ENCODE measurements at places on chromosomes 5 and 9. TPM values are rescaled to one million over a fixed set of nuclear protein-coding genes. Genes with fewer than 3 reads are reported as not detected.

The MYO10 gene
- total RNA-seq, result 81.5 TPM

The ALDOB gene
- not detected for total RNA-seq

The GLIPR2 gene
- total RNA-seq, result 62.5 TPM

The PCDHGA10 gene
- total RNA-seq, result 14.7 TPM

The TLX3 gene
- not detected for total RNA-seq

The SLC25A2 gene
- 1.0 TPM for total RNA-seq

The RNF145 gene
- total RNA-seq, result 51.6 TPM

The CARD19 gene
- total RNA-seq, result 91.5 TPM

The SPINK7 gene
- total RNA-seq, result not detected

The C5orf34 gene
- 1.3 TPM for total RNA-seq

The NUTM2F gene
- not detected for total RNA-seq

The NR3C1 gene
- 102 TPM for total RNA-seq

The HAVCR2 gene
- 2.2 TPM for total RNA-seq

The ZNF484 gene
- 10.8 TPM for total RNA-seq

The LOX gene
- total RNA-seq, result 66.2 TPM

The ALDH7A1 gene
- total RNA-seq, result 70.7 TPM

The GPX3 gene
- 18.4 TPM for total RNA-seq

The SLC4A9 gene
- total RNA-seq, result not detected

The SEMA6A gene
- total RNA-seq, result 0.66 TPM

The NR2F1 gene
- total RNA-seq, result 55.4 TPM

The RNF180 gene
- 2.0 TPM for total RNA-seq

The NOXA1 gene
- 0.73 TPM for total RNA-seq

The TMEM215 gene
- total RNA-seq, result not detected

The IFNA13 gene
- not detected for total RNA-seq

The FOXD4L6 gene
- not detected for total RNA-seq

Measured in smooth muscle cell of trachea (primary cell).